ENCODE measurements at places on chromosomes 1 and 21.

- DNase-seq = no peak
Observed at GRCh38 chr1:52235646-52236045, 93.8 kb downstream of the ZFYVE9 start.

DNA sequence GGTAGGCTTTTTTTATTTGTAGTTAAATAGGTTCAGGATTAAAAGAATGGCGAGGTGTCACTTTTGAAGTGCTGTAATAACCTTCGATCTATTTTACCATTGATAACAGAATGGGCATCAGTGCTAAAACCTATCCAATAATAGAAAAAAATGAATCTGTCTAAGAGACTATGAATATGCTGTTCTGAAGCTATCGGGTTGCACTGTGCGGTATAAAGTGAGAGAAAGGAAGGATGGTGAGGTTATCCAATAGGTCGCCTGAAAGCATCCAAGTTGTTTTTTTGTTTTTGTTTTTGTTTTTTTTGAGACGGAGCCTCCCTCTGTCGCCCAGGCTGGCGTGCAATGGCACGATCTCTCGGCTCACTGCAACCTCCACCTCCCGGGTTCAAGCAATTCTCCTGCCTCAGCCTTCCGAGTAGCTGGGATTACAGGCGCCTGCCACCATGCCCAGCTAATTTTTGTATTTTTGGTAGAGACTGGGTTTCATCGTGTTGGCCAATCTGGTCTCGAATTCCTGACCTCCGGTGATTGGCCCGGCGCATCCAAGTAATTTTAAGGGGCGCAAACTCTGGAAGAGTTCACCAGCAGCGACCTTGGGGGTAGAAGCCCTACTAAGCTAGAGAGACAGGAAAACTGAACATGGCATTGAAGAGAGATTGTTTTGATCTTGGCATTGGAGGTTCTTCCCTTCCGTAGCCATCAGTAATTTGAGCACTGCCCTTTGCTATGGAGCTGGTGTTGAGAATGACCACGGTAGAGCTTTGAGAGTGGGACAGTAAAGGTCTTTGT lies 8.7 kb upstream of the MDM4 start:
- no peak for DNase-seq

GRCh38 chr1:20619999-20620398 lies 13.3 kb upstream of the PINK1 start:
- no peak for DNase-seq

- DNase-seq = peak; percentile 44
Observed at GRCh38 chr1:230277201-230278025, 148.7 kb downstream of the PGBD5 start.

DNA sequence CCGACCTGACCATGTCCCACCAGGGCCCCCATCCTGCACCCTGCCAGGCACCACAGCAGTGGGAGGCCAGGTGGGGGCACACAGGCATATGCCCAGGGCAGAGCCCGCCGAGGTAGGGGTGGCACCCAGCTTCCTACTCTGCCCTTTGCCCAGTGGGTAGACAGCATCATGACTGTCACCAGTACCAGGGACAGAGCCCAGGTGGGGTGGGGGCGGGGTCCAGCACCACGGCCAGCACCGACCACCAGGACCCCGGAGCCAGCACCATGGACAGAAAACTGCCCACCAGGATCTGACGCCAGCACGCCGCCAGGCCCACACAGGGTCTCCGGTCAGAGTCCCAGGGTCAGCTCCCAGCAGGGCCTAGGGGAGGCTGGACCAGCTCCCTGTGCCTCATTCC lies 3.8 kb downstream of the TAS1R3 start:
- DNase-seq = no peak
